ENCODE measurements at places on chromosomes 6 and 20. TPM values are rescaled to one million over a fixed set of nuclear protein-coding genes. Genes with fewer than 3 reads are reported as not detected.

ZKSCAN3 gene
- total RNA-seq, result 1.6 TPM

LCA5 gene
- total RNA-seq, result 0.74 TPM

CRISP2 gene
- not detected for total RNA-seq

SYCP2L gene
- not detected for total RNA-seq

LRRC1 gene
- total RNA-seq, result 1.6 TPM

- DNase-seq, result no peak
These were observed 231.3 kb downstream of the TFAP2C start for GRCh38 chr20:56860413-56860812.

DNA sequence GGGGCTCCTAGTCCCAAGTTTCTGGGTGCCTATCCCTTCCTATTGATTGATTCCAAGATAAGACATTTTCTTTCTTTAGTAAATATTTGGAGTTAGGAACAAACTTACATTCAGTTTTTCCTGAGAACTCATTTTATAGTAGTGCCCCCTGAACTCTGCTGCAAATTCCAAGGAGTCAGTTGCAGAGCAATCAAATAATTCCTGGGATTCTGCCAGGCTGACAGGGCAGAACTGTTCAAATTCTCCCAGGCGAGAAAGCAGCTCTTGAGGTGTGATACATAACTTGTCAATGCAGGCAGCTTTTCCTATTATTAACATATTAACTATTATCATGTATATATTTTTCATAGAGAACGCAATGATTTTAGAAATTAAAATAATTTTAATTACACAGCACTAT lies 15.9 kb upstream of the ZBTB24 start:
- DNase-seq, result no peak

DNA sequence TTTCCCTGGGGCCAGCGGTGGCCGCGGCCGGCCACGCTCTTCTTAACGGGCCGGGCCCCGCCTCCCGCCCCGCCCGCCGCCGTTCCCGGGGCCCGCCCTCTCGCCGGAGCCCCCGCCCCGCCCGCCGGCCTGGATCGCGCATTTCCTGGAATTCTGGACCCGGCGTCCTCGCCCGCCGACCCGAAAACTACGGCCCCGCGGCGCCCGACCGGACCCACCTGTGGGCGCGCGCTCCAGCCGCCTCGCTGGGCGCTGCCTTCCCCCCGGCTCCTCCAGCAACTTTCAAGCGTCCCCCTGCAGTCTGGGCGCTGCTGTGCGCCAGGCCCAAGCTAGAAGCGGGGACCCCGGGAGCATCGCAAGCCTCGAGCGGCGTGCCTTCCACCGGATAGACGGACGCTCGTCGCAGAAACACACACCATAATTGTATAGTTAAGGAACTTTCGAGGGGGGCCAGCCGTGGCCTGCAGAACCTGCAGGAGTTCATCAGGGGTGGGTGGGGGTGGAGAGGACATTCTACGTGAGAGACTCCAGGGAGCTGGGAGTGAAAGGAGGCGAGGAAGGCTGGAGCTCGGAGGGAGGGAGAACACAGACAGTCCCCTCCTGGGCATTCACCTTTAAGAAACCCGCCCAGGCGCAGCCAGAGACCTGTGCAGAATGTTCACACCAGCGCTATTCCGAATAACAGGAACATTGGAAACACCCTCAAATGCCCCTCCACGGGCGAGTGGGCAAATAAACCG lies at the start of gene ADA:
Gene ADA, minus strand, starts transcription at position 16 of the 740 bp plus-strand sequence. CDS start 92 bp downstream, outside the sequence.
- peak; percentile 80 for DNase-seq

GRCh38 chr6:167296293-167296690 lies 5.2 kb downstream of the UNC93A start:
- no peak for DNase-seq

DNA sequence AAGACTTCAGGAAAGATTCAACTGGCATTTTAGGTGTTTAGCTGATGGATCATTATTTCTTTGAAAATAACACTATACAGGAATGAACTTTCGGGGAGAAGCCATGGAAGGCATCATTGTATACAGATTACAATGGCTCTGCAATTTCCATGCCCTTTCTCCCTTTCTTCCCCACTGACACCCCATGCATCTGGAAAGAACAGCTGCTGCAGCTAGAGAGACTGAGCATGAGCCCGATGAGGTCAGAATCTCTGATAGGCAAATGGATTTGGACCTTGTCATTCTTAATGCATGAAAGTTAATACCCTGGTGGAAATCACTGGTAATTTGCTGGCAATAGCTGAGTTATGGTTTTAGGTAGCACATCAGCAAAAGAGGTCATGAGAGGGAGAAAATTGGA lies 54.8 kb downstream of the BTBD3 start:
- DNase-seq, result no peak

DNA sequence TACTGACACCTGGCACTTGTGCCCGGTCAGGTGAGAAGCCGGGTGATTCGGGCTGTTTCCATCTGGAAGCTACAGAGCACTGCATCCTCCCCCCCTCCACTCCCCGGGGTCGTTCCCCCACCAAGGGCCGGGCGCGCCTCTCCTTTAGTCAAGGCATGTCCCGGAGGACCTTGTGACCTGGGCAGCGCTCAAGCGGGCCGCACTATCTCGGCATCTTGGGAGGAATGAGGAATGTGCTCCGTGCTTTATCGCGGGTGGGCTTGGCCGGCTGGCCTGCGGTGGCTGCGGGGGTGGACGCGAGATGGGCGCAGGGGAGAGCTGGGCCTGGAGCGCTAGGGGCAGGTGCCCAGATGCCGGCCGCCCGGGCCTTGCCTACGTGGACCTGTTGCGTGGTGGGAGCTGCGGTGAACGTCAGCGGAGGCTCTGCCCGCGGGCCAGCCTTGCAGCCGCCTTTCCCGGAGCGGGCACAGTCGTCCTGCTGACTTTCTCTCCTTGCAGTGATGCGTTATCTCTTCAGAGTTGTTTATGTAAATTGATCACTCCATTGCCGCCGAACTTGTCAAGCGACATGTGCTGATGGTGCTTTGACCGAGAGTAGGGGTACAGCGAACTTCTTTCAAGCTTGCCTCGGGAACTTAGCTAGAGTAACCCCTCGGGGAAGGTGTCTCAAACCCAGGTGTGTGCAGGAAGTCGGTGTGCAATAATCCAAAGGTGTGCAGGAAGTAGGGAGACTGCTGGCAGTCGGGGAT lies 1.1 kb downstream of the LRRC1 start:
- peak; percentile 27 for DNase-seq

DNA sequence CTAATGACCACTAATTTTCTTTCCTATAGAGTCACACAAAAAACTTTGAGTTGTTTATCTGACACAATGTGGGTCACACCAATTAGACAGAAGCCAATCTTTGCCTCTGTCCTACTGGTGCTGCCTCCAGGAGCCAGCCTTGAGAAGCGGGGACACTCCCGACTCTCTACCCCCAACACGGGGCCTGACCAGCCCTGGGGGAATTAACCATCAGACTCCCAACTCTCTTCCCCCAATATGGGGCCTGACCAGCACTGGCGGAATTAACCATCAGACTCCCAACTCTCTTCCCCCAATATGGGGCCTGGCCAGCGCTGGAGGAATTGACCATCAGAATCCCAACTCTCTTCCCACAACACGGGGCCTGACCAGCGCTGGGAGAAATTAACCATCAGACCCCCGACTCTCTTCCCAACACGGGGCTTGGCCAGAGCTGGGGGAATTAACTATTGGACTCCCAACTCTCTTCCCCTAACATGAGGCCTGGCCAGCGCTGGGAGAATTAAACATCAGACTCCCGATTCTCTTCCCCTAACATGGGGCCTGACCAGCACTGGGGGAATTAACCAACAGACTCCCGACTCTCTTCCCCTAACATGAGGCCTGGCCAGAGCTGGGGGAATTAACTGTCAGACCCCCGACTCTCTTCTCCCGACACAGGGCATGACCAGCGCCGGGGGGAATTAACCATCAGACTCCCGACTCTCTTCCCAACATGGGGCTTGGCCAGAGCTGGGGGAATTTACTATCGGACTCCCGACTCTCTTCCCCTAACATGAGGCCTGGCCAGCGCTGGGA lies 12.5 kb downstream of the CST7 start:
- no peak for DNase-seq

- DNase-seq, result no peak
These were observed 22.6 kb downstream of the RNF217 start for GRCh38 chr6:124984668-124985338.

- DNase-seq, result peak; percentile 97
These were observed at the start of gene MAFB for GRCh38 chr20:40689100-40689942. Gene MAFB, minus strand, starts transcription at chr20:40689236. Its CDS starts 386 bp downstream, at chr20:40688850.

GRCh38 chr20:16748308-16748900 lies at the start of gene OTOR:
Gene OTOR, plus strand, starts transcription at chr20:16748358. Its CDS starts 44 bp downstream, at chr20:16748402.
- DNase-seq, result no peak

- no peak for DNase-seq
These were observed 35.2 kb downstream of the PPP1R14C start for GRCh38 chr6:150177952-150178520.

DNA sequence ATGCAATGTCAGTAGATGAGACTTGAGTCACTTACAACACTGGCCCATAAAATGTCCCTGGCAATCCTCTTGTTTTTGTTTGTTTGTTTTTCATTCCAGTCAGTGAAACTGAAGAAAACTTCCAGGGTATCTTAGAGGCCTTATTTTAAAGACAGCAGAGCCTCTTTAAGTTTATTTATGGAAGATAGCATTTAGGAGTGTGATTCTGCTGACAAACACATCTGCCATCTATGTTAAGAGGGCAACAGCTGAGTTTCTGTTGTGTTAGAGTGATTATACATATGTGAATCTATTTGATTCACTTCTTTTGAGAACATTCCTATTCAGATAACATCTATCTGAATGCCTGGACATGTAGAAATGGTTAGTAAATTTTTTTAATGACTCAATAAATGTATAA lies 812.6 kb downstream of the TENT5A start:
- DNase-seq, result no peak

DNA sequence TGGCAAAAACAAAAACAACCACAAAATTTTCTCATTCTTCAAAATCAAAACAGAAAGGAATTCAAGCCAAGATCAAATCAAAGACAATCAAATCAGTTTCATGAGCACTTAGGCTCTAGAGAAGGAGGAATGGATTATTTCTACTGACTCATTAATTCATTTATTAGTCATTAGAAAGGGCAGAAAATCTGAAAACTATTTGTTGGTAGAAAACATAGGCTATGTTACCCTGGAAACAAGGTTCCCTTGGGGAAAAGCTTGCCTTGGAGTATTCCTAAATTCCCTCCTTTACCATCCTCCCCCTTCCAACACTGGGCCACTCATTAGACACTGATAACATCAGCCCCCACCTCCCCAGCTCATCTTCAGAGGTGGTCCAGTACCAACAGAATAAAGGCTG lies 17.5 kb downstream of the KIF16B start:
- no peak for DNase-seq

- DNase-seq, result peak; percentile 79
These were observed 49.8 kb downstream of the FRK start for GRCh38 chr6:116010790-116011401.

DNA sequence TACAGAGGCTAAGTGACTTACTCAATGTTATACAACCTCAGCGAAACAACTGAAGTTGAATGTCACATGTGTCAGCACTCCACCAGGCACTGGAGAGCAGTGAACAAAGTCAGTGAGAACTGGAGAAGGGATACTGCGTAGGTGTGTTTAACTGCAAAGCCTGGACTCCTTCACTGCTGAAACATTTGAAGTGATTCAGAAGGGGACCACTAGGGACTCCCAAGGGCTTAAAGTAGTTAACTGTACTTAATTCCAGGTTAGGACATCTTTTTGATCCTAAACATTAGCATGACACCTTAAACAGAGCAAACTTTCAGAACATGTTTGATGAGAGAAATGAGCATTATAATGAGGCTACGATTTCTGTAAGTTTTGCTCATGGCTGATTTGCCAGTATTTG lies 45.0 kb upstream of the ZBTB24 start:
- no peak for DNase-seq

DNA sequence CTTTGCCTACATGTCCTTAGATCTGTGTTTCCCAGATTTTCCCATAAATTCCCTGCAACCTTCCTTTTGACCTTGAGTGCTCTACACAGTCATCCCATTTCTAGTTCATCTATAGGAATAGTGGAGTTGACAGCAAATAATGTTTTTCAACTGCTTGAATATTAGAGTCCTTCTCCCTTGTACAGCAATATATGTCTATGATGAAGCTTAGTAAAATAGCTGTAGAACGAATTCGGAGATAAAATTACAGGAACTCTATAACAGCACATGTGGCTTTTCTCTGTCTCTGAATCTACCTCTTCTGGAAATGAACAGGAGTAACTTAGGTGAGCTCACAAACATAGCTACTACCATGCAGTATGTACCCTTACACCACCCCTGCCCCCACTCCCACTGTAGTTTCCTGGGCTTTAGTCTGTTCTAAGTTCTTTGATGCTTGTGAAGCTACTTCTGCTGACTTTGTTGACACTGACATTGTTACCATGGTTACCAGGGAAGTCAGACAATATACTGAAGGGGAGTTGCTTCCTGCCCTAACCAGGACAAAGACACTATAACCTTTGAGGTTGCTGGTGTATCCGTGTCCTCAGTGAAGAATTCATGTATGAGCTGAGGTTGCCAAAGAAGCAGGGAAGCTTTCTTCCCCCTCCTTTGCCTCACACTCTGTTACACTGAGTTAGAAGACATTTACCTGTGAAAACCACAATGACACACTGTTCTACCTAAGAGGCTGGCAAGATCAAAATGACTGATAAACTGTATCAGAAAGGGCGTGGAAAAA lies 35.8 kb upstream of the SHLD1 start:
- no peak for DNase-seq

- DNase-seq, result no peak
These were observed 19.9 kb downstream of the CAP2 start for GRCh38 chr6:17413313-17413750.

DNA sequence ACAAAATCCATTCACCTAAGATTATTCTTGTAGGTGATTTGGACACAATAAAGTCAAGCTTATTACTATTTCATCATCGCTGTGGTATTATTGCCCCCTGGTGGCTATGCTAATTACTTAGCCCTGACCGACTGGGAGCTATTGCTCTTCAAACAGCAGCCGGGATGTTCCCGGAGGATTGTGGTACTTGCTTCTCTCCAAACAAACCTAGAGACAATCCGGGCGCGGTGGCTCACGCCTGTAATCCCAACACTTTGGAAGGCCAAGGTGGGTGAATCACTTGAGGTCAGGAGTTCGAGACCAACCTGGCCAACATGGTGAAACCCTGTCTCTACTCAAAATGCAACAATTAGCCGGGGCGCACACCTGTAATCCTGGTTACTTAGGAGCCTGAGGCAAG lies 15.4 kb upstream of the STMND1 start:
- DNase-seq, result no peak

- no peak for DNase-seq
These were observed 38.4 kb upstream of the SPTLC3 start for GRCh38 chr20:12970372-12970821.

GRCh38 chr6:128410584-128410983 lies 109.8 kb downstream of the PTPRK start:
- no peak for DNase-seq

- no peak for DNase-seq
These were observed 164.1 kb upstream of the PCSK2 start for GRCh38 chr20:17062712-17063111.

All from right lobe of liver (tissue), 6 donors.